Fibroblast of pulmonary artery (primary cell): ENCODE measurements at places on chromosomes 7 and 10.
A peak's percentile ranks its signal among the peaks of the same experiment; 100 is the strongest.

- DNase-seq = no peak
These were observed 126.0 kb downstream of the KCNMA1 start for GRCh38 chr10:77511498-77512218.

DNA sequence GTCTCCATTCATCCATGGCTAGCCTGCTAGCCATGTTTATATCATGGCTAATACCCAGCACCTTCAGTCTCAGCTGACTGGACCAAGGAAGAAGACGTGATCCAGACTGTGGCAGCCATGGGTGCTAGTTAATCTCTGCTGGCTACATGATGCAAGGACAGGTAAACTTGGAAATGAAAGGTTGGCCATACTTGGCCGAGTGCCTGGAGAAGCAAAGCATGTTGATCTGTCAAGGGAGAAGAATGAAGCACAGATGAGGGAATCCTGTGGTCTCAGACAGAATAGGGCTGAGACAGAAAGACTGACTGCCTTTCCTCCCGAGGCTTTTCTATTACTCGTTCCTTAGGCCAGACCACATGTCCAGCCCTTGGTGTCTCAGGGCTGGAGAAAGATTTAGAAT lies 41.1 kb downstream of the CPVL start:
- no peak for DNase-seq

DNA sequence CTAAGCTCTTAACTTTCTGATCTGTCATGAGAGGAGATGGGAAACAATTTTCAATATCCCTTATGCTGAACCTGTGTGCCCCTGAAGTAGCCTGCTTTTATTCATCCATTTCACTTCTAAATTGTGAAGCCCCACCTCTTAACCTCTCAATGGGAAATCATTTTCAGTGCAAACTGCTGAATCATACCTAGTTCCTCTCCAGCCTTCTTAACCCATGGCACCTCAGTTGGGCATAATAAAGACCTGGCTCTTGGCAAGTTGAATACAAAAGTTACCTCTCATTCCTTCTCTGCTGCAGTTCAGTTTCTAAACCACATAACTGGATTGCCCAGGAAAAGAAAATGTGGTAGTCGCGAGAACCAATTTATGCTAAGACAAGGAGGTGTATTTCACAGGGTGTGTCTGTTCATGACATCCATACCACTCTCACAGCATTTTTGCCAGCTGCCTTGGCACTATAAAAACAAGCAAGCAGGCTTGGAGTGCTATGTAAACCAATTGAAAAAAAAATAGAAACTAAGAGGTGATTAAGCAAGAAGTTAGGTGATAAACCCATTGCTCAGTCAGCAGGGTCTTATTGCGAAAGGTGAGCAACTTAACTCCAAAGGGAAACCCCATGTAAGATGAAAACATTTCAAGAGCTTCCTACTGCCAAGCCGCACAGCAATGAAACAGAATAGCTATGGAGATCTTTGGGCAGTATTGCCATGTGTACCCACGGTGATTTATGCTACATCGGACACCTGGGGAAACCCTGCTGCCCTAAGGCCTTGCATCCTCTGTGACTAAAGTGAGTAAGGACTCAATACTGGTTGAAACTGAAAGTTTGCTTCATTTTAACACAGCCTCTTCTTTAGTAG lies 57.0 kb upstream of the DKK1 start:
- DNase-seq = peak; percentile 47

GRCh38 chr7:45054442-45054841 lies 34.3 kb downstream of the NACAD start:
- no peak for DNase-seq

GRCh38 chr7:106313966-106314365 lies 29.2 kb upstream of the NAMPT start:
- no peak for DNase-seq
